ENCODE measurements at places on chromosomes 7 and 10.

GRCh38 chr10:96493871-96494525 is 19.7 kb downstream of the TLL2 start:
- no peak for DNase-seq

GRCh38 chr10:86671985-86672710 is 3.8 kb downstream of the LDB3 start:
- no peak for DNase-seq

- DNase-seq, result no peak
These were observed 149.0 kb downstream of the ARHGAP21 start for GRCh38 chr10:24574578-24575155.

- DNase-seq, result no peak
These were observed 203.9 kb upstream of the GPR26 start for GRCh38 chr10:123462246-123462645.

- DNase-seq, result no peak
These were observed 264.3 kb downstream of the TCF7L2 start for GRCh38 chr10:113214331-113214730.
